ENCODE measurements at places on chromosomes 6 and 20. TPM values are rescaled to one million over a fixed set of nuclear protein-coding genes. Genes with fewer than 3 reads are reported as not detected.
A peak's percentile ranks its signal among the peaks of the same experiment; 100 is the strongest.

- peak; percentile 22 for DNase-seq
These were observed 163.3 kb downstream of the TAF4 start for GRCh38 chr20:61902221-61902869.

GRCh38 chr20:10201321-10201870 is 17.2 kb upstream of the SNAP25 start:
- no peak for DNase-seq

GRCh38 chr6:165680975-165681374 is 17.9 kb upstream of the PDE10A start:
- no peak for DNase-seq

- no peak for DNase-seq
These were observed 433 bp downstream of the QRSL1 start for GRCh38 chr6:106629859-106630163.

DNA sequence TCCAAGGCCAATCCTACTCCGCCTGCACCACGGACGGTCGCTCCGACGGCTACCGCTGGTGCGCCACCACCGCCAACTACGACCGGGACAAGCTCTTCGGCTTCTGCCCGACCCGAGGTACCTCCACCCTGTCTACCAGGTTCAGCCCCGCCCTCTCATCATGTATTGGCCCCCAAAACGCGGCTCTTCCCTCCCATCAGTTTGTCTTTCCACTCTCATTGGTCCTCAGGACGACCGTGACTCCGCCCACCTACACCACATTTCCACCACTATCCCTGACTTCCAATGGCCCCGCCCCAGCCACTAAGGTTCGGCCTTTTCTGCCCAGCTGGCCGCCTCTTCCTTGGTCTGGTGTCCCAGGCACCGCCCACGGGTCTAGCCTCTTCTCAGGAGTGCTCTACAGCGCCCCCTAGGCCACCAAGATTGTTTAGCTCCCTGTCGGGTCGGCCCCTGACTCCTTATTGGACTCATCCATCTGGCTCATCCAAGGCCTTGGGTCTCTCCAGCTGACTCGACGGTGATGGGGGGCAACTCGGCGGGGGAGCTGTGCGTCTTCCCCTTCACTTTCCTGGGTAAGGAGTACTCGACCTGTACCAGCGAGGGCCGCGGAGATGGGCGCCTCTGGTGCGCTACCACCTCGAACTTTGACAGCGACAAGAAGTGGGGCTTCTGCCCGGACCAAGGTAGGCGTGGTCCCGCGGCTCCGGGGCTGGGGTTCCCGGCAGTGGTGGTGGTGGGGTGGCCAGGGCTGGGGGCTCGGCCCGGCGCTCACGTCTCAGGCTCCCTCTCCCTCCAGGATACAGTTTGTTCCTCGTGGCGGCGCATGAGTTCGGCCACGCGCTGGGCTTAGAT is 3.1 kb downstream of the MMP9 start:
- DNase-seq = peak; percentile 64

GRCh38 chr6:14058735-14059134 is 58.8 kb upstream of the CD83 start:
- no peak for DNase-seq

DNA sequence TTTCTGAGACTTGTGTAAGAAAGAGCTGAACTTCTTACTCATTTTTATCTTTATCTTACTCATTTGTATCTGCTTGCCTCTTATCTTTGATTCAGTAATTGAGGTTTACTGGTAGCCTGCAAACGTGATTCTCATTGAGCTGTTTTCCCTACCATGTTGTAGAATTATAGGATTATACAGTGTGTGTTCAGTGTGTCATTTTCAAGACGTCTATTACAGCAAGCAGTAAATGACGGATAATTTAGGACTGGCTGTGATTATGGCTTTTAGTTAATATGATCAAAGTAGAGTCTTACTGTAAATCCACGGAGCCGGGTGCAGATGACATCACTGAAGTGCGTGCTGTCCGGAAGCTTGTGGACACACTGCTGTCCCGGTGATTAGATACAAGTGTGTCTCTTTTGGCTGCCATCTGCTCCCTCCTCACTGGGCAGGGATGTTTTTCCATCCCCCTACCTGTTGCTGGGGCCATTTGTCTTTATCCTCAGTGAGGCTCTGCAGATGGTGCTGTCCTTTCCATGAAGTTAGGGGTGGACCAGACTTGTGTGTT is 6.0 kb downstream of the NELFCD start:
- DNase-seq = no peak

DNA sequence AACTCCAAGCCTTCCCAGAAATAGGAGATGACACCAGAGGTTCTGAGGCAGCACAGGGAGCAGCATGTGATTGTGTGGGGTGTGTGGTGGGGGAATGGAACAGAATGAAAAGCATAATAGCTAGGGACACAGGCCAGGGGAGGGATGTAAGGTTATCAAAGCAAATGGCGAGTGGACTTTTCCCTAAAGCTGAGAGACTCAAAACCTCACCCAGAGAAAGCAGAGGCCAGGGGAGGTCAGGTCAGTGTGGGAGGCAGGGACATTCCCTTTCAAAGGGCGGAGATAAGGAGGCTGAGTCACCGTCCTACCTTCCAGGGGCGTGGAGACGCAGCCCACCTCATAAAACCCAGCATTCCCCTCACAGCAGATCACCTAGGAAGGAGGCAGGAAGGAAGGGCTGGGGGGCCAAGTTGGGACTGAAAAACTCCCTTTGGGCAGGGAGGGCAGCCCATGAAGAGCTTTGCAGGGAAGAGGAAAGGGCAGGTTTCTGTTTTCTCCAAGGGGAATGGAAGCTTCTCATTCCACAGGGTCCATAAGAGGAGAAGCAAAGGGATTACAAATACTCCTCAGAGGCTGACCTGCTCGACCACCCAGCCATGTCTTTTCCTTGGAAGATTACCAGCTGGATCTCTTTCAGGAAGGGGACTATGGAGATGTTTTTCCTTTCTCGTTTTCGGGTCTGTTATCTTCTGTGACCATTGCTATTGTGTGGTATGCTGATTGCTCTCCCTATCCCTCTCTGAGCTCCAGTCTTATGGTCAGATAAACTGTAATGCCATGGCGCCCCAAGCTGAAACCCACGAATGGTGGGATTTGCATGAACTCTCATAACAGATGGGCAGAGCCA is 9.6 kb upstream of the LY6G5C start:
- DNase-seq = peak; percentile 55

DNA sequence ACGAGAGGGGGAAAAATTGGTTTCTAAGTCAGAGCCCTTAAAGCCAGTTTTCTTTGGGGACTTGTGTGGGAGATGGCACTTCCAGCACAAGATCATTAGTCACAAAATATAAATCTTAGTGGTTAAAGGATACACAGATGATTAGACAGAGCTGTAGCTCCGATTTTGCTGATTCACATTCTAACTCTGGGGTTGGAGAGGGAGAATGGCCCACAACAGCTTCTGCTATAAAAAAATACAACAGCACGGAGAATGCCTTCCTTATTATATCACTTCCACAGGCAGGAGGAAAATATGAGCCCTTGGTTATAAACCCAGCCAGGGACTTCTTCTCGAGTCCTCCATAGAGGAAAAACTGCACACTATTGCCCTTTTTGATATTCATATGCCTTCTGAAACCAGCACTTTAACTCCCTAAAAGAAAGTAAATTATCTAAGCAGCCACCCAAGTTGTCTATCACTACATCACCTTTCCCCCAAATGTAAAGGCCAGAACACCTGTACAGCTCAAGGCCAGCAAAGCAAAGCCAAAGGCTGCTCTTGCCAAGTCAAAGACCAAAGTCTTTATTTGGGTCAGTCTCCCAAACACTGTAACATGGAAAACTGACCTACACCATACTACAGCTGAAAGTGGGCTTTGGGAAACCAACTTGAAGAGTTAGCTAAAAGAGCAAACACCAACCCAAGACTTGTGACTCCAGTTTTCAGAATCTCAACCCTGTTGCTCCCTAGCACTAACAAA is 10.4 kb downstream of the MRPL14 start:
- no peak for DNase-seq

DNA sequence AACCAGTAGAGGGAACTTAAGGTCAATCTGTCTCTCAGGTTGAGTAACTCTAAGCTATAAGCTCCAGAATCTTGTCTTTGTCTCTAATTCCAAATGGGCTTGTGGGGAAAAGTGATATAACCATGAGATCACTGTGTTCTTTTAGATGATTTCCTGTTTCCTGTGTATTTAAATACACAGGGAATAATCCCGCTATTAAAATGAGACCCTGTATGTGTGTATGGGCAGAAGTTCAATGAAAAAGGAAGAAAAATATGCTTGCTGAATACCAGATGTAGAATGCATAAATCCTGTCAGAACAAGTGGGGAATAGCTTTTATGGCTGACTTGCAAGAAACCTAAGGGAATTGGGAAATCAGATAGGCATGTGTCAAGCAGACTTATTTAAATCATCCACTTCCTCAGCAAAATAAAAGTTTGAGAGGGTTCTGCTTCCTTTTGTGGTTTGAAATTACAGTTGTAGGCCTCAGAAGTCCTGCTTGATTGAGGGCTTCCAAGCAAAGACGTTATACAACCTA is 164.7 kb upstream of the PDE7B start:
- no peak for DNase-seq

DNA sequence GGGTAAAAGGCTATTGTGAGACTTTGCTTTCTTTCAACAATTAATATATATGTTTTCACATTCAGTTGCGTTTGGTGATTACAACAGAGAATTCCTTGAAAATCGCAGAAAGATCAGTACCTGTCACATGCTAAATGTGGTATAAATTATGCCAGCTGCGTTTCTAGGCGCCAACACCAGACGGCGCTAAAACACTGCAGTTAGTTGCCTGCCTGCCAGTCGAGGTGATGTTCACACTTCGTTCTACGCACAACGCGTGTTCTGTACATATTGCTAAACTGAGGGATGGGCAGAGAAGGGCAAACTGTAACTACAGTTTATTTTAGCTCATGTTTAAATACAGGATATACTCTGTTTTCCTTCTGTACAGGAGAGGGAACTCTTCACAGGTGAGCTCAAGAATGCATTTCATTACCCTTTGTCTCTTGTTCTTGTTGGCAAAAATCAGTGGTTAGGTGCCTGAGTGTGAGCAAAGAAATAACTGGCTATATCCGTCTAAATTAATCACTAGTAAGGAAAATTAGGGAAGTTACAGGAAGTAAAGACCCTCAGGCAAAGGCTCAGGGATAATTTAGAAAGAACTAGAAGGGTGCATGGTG is 100.1 kb upstream of the RGS17 start:
- peak; percentile 61 for DNase-seq

GRCh38 chr20:54122189-54122588 is 51.6 kb downstream of the CYP24A1 start:
- DNase-seq = no peak

DNA sequence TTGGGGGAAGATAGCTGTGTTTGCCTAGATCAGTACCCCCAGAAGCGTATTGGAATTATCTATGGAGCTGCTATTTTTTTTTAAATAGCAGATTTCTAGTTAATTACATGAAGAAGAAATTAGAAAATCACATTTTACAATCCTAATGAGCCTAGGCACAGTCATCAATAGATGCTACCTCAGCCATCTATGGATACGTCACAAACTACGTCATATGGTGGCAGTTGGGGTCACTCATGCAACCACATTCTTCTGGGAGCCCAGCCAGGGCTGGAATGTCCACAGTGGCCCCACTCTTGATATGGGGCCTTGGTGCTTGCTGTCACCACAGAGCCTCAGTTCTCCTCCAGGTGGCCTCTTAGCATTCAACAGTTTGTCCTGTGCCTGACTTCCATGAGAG is 63.0 kb downstream of the SNRNP48 start:
- no peak for DNase-seq

DNA sequence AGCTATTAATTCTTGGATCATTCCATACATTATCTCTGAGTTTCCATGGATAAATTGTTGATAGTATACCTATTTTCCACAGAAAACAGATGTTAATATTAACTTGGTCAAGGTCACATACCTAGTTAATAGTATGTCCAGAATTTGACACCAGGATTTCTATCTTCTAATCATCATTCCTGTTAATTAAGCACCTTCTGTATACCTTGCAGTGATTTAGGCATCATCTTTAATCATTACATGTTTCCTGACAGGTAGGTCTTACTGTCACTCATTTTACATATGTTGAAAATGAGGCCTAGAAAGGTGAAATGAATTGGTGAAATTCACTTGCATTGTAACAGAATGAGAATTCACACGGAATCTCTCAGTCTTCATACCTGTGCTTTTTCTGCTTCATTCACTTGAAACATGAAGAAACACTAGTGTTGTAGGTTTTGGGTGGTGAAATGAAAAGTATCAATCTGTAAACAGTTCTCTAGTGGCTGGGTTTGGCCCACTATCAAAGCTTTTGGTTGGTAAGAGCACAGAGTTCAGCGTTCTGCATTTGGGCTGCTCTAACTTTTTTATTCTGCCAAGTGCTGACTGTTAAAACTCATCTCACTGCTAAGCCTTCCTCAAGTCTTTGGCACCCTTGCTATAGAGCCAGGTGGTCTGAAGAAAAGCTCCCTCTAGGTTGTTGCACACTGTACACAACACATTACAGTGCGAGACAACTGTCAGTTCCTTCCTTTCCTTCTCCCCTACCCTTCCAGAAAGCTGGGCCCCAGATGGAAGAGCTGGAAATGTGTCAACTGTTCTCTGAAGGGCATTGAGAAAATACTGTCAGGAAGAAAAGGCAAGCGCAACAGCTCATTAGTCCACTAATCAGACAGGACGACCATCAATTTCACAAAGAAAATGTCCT is 57.8 kb upstream of the C20orf144 start:
- DNase-seq = no peak

GRCh38 chr6:37612475-37612874 is 85.2 kb downstream of the MDGA1 start:
- no peak for DNase-seq

GRCh38 chr6:31901415-31901952 is 402 bp downstream of the ZBTB12 start:
- DNase-seq = peak; percentile 72

DNA sequence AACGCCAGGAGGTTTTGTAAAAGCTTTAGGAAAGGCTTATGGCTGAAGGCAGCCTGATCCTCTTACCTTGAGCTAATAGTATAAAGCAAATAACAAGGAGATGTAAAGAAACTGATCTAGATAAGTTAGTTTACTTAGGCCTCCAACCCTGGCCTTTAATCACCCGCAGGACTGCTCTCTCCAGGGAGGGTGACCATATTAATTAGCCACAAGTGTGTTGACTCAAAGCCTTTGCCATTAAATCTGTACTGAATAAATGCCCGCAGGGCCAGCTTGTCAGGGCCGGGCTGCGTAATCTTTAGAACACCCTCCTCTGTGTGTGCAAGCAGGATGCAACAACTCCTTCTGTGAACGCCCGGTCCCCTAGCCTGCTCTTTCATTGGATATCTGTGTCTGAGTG is 6.1 kb upstream of the PRSS16 start:
- DNase-seq = no peak

- DNase-seq = no peak
These were observed 1003.1 kb downstream of the EYS start for GRCh38 chr6:64703922-64704321.

SULF2 gene
- 97.9 TPM for total RNA-seq

DNMT3B gene
- 0.80 TPM for total RNA-seq

TRIM15 gene
- total RNA-seq = 47.3 TPM

GUCA1A gene
- not detected for total RNA-seq

POM121L2 gene
- total RNA-seq = 0.07 TPM

SEL1L2 gene
- not detected for total RNA-seq

PCNA gene
- total RNA-seq = 59.0 TPM

TMC2 gene
- total RNA-seq = 0.25 TPM

EPPIN gene
- total RNA-seq = not detected

OR2B6 gene
- total RNA-seq = not detected

MDFI gene
- total RNA-seq = 1.9 TPM

UBD gene
- total RNA-seq = 10.3 TPM

NOTCH4 gene
- total RNA-seq = 2.9 TPM

Data from colonic mucosa (tissue), 4 donors.